ENCODE measurements at places on chromosomes 5 and 9. TPM values are rescaled to one million over a fixed set of nuclear protein-coding genes. Genes with fewer than 3 reads are reported as not detected.

Gene LVRN
- 3.5 TPM for polyA plus RNA-seq

Gene SOX30
- polyA plus RNA-seq, result not detected

Gene FAM221B
- polyA plus RNA-seq, result not detected

Gene C6
- polyA plus RNA-seq, result 2.6 TPM

Gene SCGB3A2
- polyA plus RNA-seq, result not detected

Gene RANBP3L
- polyA plus RNA-seq, result 2.2 TPM

Gene EGFL7
- polyA plus RNA-seq, result 12.5 TPM

Gene IL7R
- 0.10 TPM for polyA plus RNA-seq

Gene FBXL7
- 0.24 TPM for polyA plus RNA-seq

Gene IL9
- not detected for polyA plus RNA-seq

Gene GRXCR2
- 0.36 TPM for polyA plus RNA-seq

Measured in neural cell (in vitro differentiated cells).